AG10803 (cell line): ENCODE measurements at places on chromosomes 3 and 15.
A peak's percentile ranks its signal among the peaks of the same experiment; 100 is the strongest.

DNA sequence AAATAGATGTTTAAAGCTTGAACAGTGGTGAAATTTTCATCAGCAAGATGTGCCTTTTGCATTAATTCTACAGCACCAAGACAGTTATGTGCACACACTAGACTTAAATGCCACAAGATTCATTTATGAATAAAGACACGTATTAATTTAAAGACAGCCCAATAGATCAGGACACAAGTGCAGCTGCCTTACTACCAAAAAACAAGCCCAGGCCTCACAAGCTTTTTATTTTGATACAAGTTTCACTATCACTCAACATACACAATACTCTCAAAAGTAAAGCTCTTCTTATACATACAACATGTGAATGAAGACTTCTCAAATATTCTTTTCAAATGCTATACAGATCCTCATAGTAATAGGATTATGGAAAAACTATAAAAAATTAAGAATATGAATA is 2.4 kb downstream of the ACAP2 start:
- DNase-seq, result no peak

- DNase-seq, result peak; percentile 37
Observed at GRCh38 chr3:10594915-10595314, 89.5 kb upstream of the ATP2B2 start.

- DNase-seq, result no peak
Observed at GRCh38 chr15:40914486-40914885, 14.7 kb upstream of the DLL4 start.

DNA sequence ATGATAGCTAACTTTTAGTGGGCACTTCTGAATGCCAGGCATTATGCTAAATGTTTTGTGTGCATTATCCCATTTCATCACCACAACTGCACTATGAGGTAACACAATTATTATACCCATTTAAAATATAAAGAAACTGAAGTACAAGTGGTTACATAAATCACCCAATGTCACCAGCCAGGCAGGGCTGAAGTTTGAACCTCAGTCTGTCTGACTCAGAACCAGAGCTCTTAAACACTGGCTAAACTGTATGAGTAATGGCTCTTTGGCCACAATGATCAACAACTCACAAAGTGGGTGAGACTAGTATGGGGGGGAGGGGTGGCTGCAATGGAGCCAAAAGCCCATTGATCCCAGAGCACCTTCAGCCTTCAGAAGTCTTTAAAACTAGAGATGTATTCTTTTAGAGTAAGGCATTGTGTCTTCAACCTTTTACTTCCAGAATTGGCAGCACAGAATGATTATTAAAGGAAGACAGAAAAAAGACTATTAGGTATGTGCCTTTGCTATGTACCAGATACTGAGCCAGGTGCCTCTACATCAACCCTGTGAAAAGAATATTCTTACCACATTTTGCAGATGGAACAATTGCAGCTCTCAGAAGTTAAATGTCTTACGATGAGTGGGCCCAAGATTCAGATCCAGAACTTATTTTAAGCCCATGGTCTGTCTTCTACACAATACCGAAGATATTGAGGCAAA is 166.9 kb downstream of the UACA start:
- DNase-seq, result peak; percentile 81

DNA sequence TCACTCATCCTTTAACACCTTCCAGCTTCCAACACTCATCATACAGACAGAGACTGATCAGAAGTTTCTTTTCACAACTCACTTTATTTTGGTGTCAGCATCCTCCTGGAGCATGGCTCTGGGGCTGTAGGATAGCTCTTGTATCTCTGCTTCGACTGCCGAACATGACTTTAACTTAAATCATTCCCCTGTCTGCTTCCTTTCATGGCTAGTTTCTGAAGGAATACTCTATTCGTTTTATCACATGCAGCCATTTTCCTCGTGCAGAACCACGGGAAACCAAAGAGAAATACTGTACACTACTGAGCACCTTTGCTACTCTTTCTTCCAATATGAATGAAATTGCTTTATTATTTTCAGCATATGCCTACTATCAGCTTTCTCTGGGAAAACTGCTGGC is 2.1 kb upstream of the TMOD2 start:
- no peak for DNase-seq

GRCh38 chr3:54427501-54427900 is 305.1 kb downstream of the CACNA2D3 start:
- DNase-seq, result no peak

DNA sequence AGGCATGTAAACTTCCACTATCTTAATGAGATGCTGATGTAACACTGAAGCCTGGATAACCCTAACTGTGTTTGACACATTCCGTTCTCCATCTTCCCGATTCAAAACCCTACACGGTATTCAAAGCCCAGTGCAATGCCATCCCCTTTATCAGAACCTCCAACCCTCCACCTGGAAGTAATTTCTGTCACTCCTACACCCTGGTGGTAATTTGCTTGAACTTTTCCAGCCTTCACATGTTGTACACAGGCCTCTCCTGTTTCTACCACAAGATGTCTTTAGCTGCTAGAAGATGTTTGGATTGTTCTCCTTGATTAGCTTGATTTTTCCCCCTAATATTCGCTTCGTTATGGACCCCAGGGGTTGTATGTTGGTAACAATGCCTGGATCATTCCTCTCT is 208.9 kb downstream of the CHST2 start:
- DNase-seq, result no peak

DNA sequence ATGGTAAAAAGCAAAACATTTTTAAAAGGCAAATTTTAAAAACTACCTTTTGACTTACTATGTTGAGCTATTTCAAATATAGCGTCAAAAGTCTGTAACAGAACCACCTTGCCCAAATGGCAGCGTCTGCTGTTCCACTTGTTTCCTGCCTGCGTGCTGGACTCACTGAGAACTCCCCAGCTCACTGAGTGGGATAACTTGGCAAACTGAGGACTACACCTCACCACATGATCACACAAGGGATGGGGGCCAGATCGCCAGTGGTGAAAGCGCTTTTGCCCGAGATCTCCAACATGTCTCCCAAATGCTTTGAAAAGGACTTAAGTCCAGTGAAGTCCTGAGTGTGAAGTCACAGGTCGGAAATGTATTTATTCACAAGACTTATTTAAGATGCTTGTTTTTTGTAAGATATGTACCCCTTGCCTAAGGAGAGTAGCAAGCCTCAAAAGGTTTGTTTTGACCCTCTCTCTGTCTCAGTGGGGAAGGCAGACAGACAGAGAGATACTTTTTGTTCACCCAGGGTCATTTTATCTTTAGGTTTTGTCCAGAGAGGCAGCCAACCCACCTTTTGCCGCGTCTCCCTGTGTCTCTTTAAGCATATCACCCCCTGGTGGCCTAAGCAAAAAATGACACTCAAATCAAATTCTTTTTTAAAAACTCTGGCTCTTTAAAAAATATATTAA is 192.6 kb downstream of the PDZRN3 start:
- DNase-seq, result peak; percentile 58

GRCh38 chr15:80072285-80072994 is 13.0 kb downstream of the ZFAND6 start:
- peak; percentile 87 for DNase-seq

GRCh38 chr3:11037976-11038375 is 45.4 kb downstream of the SLC6A1 start:
- DNase-seq, result no peak

DNA sequence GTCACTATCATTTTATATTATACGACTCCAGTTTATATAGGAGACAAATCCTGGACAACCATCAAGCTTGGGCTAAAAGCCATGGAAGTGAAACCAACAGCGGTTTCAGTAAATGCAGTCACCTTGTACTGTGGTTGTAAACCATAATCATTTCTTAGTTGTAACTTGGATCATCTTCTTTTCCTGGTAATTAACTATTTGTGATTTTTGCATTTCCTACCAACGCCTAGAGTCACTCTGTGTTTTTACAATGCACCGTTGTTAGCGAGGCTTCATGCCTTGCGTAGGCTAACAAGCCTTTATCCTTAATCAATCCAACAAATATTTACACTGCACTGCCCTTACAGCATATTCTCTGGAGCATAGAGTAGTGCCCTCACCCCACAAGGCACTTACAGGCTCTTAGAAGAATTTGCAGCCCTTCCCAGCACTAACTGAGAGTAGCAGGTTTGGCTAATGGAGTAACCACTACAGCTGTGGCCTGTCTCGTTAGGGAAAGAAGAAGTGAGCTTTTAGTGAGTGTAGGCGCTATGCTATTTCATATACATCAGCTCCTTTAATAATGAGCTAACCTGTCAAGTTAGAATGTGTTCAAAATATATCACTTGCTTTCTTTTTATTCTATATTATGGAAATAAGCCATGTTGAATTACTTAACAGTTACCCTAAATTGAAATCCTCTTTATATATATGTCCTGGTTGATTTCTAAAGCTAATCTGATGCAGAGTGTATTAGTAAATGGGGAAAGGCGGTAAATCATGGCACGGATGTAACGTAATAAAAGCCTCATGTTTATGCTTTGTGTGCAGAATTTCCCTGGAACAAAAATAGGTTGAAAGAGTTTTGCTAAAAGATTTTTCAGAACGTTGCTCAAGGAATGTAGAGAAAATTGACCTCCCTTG is 62.8 kb downstream of the ABHD2 start:
- DNase-seq, result no peak

- DNase-seq, result peak; percentile 29
Observed at GRCh38 chr15:73265536-73266153, 103.1 kb downstream of the HCN4 start.

- DNase-seq, result no peak
Observed at GRCh38 chr3:9765865-9766264, 3.9 kb downstream of the CAMK1 start.

GRCh38 chr15:77907824-77908751 is 169.4 kb downstream of the TBC1D2B start:
- peak; percentile 54 for DNase-seq

DNA sequence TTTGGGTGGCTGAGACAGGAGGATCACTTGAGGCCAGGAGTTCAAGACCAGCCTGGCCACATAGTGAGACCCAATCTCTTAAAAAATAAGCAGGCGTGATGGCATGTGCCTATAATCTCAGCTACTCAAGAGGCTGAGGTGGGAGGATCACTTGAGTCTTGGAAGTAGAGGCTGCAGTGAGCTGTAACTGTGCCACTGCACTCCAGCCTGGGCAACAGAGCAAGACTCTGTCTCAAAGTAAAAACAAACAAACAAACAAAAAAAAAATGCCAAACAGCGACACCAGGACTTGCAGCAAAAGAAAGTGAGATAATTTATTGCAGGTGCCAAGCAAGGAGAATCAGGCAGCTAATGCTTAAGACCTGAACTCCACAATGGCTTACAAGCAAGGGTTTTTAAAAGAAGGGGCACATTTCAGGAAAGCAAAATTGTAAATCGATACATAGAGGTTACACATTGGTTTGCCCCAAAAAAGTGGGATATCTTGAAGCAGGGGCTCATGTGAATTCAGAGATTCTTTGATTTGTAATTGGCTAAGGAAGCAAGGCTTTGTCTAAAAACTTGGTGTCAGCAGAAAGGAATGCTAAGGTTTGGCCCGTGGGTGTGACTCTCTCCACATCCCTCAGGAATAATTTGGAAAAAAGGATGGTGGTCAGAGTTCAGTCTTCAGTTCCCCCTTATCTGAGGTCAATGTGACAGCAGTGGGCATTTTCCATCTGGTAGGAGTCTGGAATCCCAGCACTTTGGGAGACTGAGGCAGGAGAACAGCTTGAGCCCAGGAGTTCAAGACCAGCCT is 5.2 kb upstream of the MPI start:
- DNase-seq, result no peak

DNA sequence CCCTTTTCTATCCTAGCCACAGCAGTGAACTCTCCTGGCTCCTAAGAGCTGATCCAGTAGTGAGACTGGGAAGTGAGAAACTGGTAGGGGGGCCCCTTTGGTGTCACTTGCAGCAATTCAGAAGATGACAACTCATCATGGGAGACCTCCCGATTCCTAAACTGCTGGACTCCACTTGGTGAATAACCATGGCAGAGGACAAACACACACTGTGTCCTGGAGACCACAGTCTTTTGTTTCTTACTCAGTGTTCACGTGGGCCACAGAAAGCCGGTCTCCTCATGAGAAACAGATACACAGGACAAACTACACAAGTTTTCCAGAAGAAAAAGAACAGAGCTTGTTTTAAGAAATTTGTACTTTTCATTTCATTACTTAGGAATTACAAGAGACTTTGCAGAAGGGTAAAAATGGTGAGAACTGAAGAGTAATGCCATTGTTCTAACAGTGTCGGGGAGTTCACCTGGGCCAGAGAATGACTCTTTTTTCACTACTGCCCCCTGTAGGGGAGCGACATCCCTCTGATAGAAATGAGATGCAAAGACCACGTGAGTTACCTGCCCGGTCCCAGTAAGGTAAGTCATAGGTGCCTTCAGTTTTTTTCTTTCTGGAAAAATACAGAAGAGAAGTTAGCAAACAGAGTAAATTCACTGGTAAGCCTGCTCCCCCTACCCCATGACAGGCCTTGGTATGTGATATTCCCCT is 38.1 kb downstream of the ST3GAL6 start:
- no peak for DNase-seq

DNA sequence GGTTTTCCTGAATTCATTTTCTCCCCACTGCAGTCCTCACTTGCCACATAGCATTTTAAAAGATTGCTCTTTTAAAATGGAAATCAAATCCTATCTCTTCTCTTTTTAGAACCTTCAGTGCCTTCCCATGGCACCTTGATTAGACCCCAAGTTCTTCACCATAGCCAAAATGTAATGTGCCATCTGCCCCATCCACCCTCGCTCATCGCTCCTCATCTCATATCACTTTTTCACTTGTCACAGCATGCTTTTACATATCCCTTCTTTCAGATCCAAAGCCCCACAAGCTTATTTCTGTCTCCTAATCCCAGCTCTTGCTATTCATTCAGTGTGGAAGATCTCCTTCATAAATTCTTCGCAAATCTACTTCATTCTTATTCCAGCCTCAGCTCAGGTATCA is 161.7 kb downstream of the CD47 start:
- DNase-seq, result no peak

- no peak for DNase-seq
Observed at GRCh38 chr3:125188955-125189354, 23.6 kb downstream of the SLC12A8 start.

DNA sequence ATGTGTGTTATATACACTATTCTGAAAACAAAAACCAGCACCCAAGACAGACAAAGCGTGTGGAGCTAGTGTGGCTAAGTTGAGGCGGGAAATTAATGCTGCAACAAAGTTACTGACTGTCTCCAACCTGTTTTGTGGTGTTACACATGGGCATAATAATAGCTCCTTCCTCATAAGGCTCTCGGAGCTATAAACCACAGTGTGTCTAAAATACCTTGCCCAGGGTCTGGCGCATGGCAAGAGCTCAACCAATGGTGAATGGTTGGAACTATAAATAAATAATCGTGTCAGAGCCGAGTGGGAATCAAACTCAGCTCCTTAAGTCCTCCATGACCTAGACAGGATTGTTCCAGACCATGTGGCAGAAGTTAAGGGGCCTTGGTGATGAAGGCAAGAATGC is 35.9 kb upstream of the TFRC start:
- DNase-seq, result no peak

GRCh38 chr15:93347986-93348385 is 259.0 kb upstream of the RGMA start:
- DNase-seq, result no peak

DNA sequence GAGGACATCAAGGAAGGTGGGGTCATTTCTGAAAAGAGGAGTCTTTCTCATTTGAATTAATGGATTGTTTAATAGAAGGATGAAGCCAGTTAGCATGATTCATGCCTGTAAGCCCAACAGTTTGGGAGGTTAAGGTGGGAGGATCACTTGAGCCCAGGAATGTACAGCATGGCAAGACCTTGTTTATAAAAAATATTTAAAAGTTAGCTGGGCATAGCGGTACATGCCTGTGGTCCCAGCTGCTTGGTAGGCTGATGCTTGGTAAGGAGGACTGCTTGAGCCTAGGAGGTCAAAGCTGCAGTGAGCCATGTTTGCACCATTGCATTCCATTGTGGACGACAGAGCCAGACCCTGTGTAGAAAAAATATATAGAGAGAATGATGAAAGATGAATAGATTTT is 165.5 kb downstream of the ALCAM start:
- no peak for DNase-seq

- DNase-seq, result no peak
Observed at GRCh38 chr15:50390554-50391264, 33.5 kb upstream of the USP8 start.
